ENCODE measurements at places on chromosomes 1 and 21. TPM values are rescaled to one million over a fixed set of nuclear protein-coding genes. Genes with fewer than 3 reads are reported as not detected.

Gene ARMH1
- total RNA-seq: 57.2 TPM

Gene DPT
- total RNA-seq: not detected

Gene KCNQ4
- 0.56 TPM for total RNA-seq

DNA sequence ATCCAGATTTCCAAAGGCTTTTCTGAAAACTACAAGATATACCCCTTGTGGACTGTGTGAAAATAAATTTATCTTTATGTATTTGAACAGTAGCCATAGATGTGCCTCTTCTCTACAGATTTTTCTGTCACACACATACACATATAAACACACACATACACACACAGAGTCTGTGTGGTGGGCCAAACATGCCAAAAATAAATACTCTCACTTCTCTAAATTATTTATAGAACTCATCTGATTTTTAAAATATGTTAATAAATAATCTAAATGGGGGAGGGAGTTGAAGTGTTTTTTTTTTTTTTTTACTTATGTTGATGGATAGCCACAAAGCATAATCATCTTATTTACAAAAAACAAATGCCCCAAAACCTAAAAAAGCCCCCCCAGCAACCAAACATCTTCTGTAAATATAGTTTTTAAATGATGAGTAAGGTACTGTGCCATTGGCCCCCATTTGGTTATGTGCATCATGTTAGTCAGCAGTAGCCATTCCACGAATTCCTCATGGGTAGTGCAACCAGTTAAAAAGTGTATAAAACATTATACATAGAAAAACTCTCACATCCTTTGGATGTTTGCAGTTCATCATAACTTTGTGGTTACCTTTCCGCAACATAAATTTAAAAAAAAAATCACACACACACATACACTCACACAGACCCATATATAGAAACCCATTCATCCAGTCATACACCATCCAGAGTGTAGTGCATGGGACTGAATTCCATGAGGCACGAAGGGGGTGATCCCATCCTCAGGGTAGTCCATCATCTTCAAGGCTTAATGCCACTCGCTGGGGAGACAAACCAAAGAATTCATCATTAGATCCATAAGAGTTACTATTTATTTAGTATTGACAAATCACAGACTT, 8.2 kb upstream of the MAGOH start:
- no peak for DNase-seq

DNA sequence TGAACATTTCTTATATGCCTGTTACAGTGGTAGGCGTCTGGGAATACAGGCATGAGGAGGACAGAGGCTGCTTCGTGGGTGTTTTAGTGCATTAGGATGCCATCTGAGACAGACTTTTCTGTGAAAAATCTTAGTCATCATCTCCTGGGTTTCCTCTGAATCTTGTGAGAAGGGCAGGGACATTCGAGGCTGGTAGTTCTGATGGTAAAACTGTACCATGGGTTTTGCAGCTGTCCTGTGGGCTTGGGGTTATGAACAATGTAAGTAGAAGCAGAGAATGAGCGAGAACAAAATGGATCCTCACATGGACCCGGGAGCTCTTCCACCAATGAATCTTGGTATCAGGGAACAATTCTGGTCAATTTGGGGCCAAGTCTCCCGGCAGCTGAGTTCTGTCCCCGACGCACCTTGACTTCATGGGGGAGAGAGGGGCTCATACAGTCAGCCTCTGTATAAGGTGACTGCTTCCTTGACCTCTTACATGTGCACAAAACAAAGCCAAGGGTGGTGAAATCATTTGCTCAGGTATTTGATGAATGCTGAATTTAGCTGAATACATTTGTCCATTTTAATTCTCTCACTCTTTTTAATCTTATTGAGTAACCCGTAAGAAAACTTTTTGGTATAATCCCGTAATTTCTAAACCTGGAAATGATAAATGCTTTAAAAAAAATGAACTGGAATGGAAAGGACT, 63.6 kb upstream of the ERRFI1 start:
- no peak for DNase-seq

- no peak for DNase-seq
Measured at GRCh38 chr1:30817077-30817438, 59.5 kb upstream of the LAPTM5 start.

GRCh38 chr1:202170726-202171125, 10.3 kb upstream of the PTPN7 start:
- no peak for DNase-seq

DNA sequence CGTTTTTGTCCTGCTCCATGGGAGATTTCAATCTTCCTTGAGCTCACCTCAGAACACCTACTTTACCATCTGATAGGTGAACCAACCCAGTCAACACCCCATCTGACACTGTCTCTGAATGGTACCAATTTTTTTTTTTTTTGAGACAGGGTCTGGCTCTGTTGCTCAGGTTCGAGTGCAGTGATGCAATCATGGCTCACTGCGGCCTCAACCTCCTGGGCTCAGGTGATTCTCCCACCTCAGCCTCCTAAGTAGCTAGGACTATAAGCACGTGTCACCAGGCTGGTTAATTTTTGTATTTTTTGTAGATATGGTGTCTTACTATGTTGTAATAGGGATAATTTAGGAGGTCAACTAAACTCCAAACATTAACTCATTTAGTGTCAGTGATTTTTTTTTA, 36.3 kb downstream of the SPRTN start:
- no peak for DNase-seq

GRCh38 chr1:84135341-84135740, 8.7 kb upstream of the PRKACB start:
- no peak for DNase-seq

DNA sequence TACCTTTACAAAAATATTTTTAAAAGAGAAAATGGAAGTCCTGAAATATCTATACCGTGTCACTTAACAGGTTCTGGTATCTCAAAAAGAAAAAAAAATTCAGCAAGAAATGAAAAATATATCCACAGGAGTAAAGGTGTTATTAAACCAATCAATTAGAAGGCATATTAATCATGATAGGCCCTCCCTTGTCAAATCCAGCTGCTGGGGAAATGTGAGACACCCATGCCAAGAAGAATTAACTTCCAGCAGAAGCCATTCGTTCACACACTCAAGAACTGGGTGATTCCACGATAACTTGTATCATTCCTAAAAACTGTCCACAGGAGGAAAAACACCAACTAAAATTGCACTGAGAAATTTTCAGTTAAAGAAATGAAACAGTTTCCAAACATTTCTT, 57.6 kb downstream of the APP start:
- no peak for DNase-seq

- DNase-seq: no peak
Measured at GRCh38 chr1:178263341-178263740, 169.4 kb downstream of the RASAL2 start.

DNA sequence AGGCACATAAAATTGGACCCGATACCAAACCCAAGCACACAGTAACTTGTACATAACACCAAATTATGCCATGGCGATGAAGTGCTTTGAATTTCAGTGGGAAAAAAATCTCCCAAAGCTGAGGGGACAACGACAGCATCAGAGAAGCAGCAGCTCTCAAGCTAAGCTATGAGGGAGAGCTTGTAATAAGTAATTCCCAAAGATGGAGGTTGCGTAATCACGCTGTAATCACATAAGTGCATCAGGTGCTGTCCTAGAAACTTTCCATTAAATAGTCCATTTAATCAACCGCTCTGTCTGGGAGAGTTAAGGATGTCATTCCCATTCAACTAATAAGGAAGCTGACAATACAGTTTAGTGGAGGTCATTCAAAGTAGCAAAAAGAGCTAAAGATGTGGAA, 37.6 kb upstream of the KRTAP19-8 start:
- DNase-seq: no peak
